ENCODE measurements at places on chromosomes 4 and X.

- no peak for DNase-seq
Observed at GRCh38 chrX:38864165-38864564, 62.9 kb downstream of the MID1IP1 start.

- DNase-seq: no peak
Observed at GRCh38 chr4:140729344-140730049, 26.7 kb downstream of the TBC1D9 start.

- no peak for DNase-seq
Observed at GRCh38 chrX:11438767-11439166, 145.6 kb downstream of the AMELX start.

- no peak for DNase-seq
Observed at GRCh38 chrX:9340598-9341290, 124.1 kb upstream of the TBL1X start.

DNA sequence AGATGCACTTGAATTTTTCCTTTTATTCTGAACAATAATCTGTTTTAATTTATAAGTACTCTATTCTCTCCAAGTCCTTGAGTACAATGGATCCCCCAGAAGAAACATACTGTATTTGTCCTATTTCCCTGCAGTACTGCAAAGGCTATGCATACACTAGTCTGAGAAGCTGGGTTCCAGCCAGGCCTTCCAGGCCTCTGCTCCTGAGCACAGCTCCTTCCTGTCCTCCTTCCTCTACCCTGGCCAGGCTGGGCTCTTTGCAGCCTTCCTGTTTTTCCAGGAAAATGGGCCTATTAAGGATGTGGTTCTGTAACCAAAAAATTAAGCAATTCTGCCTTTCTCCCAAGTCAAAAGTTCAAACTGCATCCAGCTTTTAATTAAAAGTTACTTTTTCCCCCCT is 68.0 kb upstream of the STIM2 start:
- DNase-seq: no peak

DNA sequence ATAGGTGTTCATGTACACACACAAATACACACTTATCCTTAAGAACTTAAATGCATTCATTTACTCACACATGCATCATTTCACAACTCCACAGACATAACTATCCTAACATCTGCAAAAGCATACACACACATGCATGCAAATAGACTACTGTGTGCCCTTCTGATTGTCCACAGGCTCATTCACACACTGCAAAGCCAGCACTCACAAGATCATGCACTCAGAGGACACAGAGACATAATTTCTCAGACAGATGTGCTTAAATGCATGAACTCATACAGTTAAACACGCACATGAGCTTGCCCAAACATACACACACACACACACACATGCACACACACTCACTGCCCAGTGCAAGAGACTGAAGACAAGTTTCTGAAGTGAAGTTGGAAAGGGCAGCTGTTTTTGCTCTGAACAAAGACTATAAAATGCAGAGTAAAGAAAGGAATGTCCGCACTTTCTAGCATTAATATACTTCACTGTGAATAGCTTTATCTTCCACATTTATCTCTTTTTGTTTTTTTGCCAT is 1018.0 kb upstream of the HS3ST1 start:
- no peak for DNase-seq

DNA sequence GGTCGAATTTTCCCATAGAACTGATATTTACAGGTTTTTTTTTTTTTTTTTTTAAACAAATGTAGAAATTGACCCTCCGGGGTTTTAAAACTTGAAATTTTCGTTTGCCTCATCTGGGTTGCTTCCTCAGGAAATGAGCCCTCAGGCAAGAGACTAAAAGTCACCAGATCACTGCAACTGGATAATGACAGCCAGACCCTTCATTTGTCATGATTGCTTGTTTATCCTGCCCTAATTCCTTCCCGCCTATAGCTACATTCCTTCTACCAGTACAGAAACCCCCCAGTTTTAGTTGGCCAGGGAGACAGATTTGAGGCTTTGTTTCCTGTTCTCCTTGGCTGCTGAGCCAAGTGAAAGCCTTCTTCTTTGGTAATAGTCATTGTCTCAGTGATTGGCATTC is 44.0 kb upstream of the IGFBP7 start:
- no peak for DNase-seq

DNA sequence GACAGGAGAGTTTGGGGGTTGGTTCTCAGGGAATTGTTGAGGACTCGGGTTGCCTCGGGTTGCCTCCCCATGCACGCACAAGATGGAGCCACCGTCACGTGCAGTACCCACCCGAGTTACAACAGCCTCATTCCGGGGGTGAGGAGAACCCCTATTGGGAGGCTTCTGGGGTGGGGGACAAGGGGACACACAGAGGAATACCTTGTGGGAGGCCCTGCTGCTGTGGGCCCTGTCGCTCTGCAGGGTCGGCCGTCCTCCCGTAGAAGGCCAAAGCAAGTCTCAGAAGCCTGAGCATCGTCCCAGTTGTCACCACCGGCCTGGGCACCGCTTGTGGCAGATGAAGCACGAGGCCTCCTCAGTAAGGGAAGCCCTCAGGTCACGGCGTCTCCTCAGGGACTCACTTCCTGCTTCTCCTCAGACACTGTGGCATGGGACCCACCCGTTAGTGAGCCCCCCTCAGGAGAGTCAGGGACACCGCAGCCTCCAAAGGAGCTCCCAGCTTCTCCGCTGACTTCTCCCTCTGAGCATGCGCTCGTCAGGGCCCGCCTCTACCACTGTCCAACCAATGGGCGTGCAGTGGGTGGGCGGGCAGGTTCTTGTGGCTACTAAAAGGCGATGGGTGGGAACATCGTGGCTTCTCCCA is at the start of gene CT55:
CT55 (minus strand) TSS at position 522 of the 643 bp plus-strand sequence; CDS start at position 295, 227 bp downstream.
- no peak for DNase-seq

GRCh38 chr4:85681221-85681657 is 206.3 kb downstream of the ARHGAP24 start:
- DNase-seq: no peak

DNA sequence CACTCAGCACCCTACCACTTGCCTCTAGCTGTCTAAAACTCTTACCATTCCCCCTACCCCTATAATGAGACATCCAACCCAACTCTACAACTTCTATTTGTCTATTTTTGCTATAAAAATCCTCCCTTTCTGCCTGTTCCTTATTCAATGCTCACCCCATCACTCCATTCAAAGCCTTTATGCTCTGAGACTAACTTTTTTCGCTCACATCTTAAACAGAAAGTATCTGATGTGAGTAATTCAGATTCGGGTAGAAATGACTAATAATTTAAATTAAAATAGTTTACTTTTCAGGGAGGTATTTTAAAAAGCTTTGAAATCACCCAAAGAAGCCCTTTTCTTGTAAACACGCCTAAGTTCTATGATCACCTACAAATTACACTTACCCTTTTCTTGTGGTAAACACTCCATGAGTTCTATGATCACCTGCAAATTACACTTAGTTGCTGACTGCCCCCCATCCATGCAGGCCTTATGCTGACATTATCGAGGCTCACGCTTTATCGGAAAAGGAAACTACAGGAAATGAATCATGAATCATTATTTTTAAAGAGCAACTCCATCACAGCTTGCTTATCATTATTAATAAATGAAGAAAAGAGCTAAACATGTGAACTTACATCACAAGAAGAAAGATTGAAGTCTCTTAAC is 168.7 kb upstream of the PPP1R2C start:
- no peak for DNase-seq

GRCh38 chr4:120691536-120691935 is 231.0 kb downstream of the PRDM5 start:
- DNase-seq: no peak

GRCh38 chr4:10584042-10584441 is 100.5 kb downstream of the CLNK start:
- DNase-seq: no peak

DNA sequence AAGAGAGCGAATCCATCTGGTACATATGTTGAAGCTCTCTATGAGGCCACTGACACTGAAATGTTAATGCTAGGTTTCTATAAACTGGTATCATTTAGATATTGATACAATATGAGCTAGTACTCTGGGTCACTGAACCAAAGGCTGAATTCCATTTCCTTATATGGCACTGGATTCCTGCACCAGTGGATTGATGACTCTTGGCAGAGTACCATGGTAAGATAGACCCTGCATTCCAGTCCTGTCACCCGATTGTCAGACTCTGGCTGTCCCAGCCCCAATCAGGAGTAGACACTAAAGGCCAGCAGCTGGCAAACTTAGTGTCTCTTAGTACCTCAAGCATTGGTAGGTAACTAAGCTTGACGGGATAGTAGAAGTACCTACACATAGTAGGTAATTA is 44.0 kb upstream of the EOLA2 start:
- no peak for DNase-seq

DNA sequence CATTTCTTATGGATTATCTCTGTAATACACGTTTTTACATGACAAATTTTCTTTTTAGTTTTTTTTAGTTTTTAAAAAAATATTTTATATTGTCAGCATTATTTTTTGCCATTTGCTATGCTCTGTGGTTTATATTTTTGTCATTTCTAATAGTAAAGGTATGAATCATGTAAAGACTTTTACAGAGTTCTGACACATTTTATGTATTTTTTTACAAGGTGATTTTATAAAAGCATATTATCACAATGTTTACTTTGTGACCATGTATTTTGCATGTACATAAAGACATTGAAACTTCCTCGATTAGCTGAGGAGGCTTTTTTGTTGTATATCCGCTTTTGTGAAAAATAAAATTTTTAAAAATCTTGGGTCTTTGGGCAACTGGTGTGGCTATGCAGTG is 1705.1 kb downstream of the PCDH7 start:
- DNase-seq: no peak

GRCh38 chrX:9644335-9644734 is 121.3 kb downstream of the GPR143 start:
- no peak for DNase-seq

DNA sequence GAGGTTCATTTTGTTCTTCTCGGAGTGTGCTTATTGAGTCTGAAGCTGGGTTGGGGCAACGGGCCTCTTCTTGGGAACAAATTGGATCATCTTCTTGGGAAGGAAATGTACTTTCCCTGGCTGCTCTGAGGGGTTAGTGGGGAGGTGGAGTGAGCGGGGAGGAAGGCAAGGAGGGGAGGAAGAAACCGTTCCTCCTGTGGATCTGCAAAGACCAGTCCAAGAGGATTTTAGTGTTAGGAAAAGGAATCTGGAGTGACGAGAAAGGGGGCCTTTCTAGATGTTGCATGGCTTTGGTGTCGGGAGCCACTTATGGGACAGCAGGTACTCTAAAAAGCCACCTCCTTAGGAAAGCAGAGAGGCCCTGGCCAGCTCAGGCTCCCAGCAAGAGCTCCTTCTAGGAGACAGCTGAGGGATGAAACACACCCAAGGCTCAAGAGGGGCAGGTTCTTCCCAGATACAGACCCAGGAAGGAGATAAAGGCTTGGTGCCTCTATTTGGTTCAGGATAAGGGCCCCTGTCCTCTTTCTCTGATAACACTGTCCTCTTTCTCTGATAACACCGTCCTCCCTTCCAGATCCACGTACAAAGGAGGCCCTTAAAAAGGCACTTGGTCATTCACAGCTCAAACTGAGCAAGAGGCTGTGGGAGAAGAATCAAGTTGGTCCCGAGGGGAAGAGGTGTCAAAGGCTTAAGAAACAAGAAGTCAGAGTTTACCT is 451 bp downstream of the SOD3 start:
- DNase-seq: no peak

GRCh38 chrX:71099736-71100135 is 4.1 kb downstream of the FOXO4 start:
- no peak for DNase-seq

DNA sequence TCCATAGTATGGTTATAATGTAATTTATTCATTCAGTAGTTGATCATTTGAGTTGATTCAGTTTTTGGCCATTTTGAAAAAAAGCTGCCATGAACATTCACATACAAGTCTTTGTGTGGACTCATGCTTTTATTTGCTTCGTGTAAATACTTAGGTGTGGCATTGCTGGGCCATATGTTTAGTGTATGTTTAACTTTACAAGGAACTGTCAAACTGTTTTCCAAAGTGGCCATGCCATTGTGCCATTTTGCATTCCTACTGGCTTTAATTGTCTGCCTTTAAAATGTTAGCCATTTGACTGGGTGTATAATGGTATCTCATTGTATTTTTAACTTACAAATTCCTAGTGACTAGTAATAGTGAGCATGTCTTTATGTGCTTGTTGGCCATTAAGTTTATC is 8.8 kb downstream of the MTM1 start:
- DNase-seq: no peak

- no peak for DNase-seq
Observed at GRCh38 chrX:133190877-133191738, 27.0 kb downstream of the TFDP3 start.

- no peak for DNase-seq
Observed at GRCh38 chr4:126775485-126776106, 857.2 kb upstream of the INTU start.

DNA sequence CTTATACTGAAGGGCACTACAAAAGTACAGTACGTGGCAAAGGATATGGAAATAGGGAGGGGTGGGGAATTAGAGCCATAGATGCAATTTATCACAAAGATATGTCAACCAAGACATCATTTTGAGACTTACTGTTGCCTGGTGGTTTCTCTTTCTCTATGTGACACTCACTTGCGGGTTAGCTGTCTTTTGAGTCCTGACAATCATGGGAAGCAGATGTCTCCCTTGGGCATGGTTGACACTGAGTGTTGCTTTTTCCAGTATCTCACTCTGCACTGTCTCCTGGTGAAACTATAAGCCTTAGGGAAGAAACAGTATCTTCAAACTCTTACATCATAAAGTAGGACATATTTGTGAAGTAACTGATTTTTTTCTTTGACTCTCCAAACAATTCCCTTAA is 383.5 kb upstream of the LCORL start:
- no peak for DNase-seq

GRCh38 chrX:153867139-153867538 is 18.8 kb downstream of the L1CAM start:
- no peak for DNase-seq

GRCh38 chr4:6660430-6660829 is 19.9 kb downstream of the MRFAP1 start:
- no peak for DNase-seq

DNA sequence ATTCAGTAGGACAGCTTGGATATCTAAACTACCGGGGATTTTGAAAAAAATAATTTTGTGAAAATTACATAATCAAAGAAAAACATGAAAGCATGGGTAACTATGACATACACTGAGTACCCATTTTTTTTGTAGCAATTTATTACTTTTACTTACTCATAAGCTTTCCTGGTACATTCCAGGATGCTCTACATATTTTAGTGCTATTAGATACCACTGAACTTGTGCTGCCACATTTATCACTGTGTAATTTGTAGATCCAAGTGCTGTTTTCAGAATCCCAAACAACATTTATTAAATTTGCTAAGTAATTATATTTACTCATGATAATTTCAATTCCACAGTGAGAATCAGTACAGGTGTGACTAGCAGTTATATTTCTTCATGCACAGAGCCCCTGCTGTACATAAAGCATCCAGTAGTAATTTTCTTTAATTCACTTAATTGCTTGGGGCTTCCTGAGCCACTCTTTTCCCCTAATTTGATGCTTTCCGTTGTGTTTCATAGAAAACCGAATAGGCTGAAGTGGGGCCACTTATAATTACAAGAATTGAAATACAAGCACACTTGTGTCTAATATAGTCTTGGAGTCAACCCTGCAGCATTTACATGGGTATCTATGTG is 2254.4 kb downstream of the ARAP2 start:
- DNase-seq: peak; percentile 72
